ENCODE measurements at places on chromosomes 3 and 15. TPM values are rescaled to one million over a fixed set of nuclear protein-coding genes. Genes with fewer than 3 reads are reported as not detected.

DNA sequence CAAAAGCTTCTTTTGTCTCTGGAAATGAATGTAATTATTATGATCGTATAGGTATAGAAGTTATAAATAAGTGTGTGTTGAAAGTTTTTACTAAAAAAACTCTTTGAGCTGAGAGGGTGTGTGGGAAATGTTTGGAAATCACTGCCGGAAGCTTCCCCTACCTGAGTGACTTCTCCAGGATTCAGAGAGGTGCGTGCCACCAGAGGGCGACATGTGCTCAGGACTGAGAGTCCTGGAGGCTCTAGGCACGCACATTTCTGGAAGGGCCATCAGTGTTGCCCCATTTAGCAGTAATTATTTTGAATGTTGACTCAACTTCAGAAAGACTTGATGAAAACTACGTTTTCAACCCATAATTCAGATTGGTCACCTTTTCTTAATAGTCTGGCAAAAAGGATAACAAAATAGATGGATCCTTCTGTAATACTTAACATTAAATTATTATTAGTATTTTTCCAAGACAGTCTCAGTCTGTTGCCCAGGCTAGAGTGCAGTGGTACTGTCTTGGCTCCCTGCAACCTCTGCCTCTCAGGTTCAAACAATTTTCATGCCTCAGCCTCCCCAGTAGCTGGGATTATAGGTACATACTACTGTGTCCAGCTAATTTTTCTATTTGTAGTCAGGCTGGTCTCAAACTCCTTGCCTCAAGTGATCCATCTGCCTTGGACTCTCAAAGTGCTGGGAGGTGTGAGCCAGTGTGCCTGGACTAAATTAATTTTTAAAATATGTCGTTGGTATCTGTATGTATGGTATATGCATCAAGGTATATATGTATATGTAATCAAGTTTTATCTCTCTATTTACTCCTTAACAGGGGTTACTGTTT is 34.5 kb downstream of the GPR171 start:
- peak; percentile 74 for DNase-seq

DNA sequence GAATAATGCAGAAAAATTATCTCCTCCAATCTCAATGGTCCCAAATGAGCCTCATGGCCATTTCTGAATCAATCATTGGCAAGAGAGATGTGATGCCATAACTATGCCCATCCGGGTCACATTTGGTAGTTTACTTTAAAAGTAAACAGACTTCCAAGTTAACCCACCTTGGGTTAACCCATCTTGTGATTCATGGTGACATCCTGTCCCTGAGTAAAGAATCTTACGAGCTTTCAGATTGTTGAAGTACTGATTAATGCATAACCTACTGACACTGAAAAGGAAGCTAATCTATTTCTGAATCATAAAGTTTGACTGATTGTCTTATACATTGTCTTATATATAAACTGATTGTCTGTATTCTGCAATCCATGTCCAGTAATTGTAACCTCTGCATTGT is 467.2 kb upstream of the AGTR1 start:
- DNase-seq = no peak

TRPC1 gene
- total RNA-seq = 1.1 TPM

DNA sequence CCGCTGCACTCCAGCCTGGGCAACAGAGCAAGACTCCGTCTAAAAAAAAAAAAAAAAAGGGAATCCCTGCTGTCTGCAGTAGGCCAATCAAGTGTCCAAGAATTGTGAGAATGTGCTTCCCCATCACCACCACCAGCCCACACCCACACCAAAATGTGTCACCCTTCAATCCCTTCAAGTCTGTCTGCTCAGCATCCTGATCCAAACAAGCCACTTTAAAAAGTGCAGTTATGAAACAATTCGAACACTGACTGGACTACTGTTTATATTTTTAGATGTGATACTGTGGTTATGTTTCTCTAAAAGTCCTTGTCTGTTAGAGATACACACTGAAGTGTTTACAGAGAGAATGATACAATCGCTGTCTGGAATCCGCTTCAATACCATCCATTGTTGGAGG is 78.1 kb upstream of the CGNL1 start:
- DNase-seq = no peak

DNA sequence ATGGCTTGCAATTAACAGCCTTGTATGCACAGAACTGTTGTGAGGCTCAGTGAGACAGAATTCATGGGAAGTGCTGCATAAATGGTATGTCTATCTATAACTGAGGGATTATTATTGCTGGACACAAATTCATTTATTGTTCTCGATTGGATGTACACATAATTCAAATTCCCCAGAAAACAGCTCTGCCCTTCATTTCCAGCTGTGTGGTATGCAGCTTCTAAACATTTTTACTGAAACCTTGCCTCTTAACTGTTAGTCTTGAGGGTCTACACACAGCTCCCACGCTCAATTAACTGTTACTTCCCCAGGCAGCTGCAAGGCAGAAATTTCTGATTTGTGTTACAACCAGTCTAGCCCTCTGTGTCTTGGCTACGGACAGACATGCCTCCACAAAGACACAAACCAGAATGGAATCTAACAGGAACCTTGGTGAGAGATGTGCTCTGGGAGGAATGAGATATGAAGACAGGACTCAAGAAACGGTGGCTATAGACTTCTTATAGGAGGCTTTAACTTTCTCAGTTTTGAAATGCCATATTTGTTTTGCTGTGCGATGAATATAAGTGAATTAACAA is 139.7 kb upstream of the TBL1XR1 start:
- DNase-seq = no peak

DNA sequence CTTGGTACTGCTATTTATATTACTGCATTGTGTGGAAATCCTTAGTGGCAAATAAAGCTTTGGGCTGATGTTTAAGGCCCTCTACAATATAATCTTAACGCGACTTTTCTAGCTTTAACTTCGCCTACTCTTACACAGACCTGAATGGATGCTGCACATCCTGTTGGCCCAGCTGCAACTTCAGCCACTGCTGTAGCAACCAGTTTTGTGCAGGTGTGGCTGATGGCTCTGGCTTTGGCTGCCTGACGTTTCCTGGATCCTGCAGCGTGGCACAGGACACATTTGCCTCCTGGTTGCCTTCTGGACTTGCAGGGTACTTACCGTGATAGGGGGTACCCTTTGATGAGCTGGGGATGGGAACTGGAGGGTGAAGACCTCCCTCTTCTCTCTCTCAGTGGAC is 20.2 kb upstream of the ERICH6 start:
- no peak for DNase-seq

CLDN11 gene
- not detected for total RNA-seq

CXCR6 gene
- total RNA-seq = 5.9 TPM

GRCh38 chr15:95274101-95274500 is 1042.7 kb downstream of the MCTP2 start:
- DNase-seq = no peak

GRCh38 chr15:25244731-25245585 is 193.9 kb downstream of the UBE3A start:
- peak; percentile 26 for DNase-seq

GRCh38 chr15:81097116-81097889 is 36.8 kb upstream of the CFAP161 start:
- no peak for DNase-seq

GRCh38 chr3:12316253-12316652 is 27.4 kb downstream of the PPARG start:
- no peak for DNase-seq

GRCh38 chr3:23495507-23495906 is 292.4 kb downstream of the UBE2E2 start:
- no peak for DNase-seq

CSTA gene
- not detected for total RNA-seq

GRCh38 chr3:97350971-97351370 is 413.6 kb upstream of the ARL6 start:
- no peak for DNase-seq

- DNase-seq = no peak
Measured at GRCh38 chr3:125147491-125147820, 65.1 kb downstream of the SLC12A8 start.

- no peak for DNase-seq
Measured at GRCh38 chr15:93656041-93656440, 567.0 kb upstream of the RGMA start.

RLBP1 gene
- not detected for total RNA-seq

HHLA2 gene
- total RNA-seq = 1.0 TPM

DNA sequence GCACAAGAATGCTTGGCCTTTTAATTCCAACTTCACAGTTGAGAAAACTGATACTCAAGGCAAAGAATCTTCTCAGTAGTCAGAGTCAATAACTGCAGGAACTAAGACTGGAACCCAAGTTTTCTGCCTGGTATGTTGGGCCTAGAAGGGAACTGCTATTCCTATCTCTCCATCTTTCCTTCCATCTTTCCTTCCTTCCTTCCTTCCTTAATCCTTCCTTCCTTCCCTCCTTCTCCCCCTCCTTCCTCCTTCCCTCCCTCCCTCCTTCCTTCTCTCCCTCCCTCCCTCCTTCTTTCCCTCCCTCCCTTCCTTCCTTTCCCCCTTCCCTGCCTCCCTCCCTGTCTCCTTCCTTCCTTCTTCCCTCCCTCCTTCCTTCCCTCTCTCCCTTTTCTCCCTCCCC is 131.2 kb downstream of the RORA start:
- DNase-seq = no peak

- no peak for DNase-seq
Measured at GRCh38 chr3:120170223-120170622, 76.0 kb upstream of the GSK3B start.

MESP1 gene
- total RNA-seq = 5.6 TPM

DNA sequence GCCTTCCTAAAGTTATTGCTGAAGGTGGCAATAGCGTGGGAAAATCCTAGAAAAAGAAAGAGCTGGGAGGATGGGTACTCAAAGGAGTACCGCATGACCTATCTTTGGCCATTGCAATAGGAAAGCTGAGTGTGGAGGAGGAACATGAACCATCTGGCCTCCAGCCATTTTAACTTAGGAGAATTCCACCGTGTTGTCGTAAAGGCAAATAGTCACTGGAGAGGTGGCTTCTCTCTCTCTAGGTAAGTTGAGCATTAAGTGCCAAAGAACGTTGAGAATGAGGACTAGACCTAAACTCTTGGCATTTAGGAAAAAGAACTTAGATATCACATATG is 16.1 kb upstream of the CMTM7 start:
- no peak for DNase-seq

GRCh38 chr3:102258666-102259227 is 176.1 kb upstream of the ZPLD1 start:
- DNase-seq = no peak

DNA sequence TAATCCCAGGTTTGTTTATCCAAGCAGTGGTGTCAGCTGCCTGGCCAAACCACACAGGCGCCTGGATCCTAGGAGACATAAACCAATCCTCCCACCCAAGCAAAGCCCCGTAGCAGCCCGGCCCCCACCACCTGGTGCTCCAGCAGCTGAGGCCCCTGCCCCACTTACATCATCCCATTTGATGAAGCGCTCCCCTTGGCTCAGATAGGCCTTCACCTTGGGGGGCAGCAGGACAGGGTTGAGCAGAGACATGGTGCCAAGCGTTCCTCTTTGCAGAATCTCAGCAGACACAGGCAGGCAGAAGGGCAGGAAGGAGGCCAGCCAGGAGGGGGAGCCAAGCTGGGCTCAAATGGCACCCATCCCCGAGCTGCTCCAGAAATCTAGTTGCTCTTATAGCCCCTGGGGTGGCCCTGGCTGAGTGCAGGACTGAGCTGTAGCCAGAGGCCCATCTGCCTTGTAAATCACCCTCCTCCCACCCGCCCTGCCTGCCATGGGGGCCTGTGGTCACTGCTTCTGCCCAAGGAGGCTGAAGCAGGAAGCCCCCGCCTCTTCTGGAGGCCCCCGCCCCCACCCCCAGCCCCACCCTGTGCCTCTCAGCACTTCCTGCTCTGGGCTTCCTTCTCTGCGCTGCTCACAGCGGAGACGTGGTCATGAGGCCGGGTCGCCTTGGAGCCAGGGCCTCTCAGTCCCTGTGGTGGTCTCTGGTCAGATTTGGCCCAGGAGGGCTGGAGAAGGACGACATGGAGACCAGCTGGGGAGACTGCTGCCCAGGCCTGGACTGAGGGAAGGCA is at the start of gene PLCB2:
Gene PLCB2, minus strand, starts transcription at position 515 of the 791 bp plus-strand sequence. Its CDS starts 263 bp downstream, at position 252.
- peak; percentile 81 for DNase-seq

DNA sequence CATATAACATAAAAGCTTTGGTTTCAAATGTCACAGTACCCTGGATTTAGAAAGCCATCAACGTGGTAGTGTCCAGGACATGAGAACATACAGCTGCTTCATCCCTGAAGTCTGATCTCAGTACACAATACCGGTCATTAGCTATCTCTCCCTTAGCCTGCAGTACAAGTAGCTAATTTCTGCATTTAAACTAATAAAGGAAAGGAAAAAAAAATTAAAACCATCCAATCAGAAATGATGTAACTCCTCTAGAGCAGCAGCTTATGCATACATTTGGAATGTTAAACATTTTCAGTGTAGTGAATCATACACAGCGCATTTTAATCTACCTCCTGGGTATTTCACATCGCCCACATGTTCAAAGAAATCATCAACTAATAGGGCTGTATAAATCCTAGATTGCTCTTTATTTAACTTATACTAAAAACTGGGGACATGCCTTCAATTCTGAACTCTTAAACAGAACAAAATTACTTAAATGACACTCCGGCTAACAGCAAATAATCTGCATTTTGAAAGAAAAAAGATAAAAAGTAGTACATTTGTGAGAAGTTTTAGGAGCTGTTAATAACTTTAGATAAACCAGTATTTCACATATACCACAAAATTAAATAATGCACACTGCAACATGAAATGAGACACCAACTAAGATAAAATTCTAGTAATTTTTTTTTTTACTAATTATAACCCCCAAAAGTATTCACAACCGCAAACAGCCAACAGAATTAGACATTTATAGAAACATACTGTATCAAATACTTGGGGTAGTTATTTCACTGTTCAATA is 3.7 kb downstream of the IGF2BP2 start:
- DNase-seq = no peak

GRCh38 chr3:184772667-184773272 is 39.2 kb upstream of the VPS8 start:
- DNase-seq = no peak

GOLGA6L10 gene
- total RNA-seq = 0.96 TPM

BFSP2 gene
- not detected for total RNA-seq

DNA sequence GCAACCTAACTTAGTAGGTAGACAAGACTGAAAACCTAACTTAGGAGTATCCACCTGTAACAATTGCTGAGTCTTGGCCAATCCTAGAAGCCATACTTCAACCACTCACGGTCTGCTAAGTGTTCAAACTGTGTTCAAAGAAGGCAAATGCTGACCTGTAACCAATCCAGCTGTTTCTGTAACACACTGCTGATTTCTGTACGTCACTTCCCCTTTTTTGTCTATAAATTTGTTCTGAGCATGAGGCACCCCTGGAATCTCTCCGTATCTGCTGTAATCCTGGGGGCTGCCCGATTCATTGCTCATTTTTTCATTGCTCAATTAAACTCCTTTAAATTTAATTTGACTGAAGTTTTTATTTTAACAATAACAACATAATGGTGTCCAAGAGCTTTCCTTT is 451.4 kb upstream of the ATP10A start:
- no peak for DNase-seq
